ENCODE measurements at places on chromosomes 13 and 19.

DNA sequence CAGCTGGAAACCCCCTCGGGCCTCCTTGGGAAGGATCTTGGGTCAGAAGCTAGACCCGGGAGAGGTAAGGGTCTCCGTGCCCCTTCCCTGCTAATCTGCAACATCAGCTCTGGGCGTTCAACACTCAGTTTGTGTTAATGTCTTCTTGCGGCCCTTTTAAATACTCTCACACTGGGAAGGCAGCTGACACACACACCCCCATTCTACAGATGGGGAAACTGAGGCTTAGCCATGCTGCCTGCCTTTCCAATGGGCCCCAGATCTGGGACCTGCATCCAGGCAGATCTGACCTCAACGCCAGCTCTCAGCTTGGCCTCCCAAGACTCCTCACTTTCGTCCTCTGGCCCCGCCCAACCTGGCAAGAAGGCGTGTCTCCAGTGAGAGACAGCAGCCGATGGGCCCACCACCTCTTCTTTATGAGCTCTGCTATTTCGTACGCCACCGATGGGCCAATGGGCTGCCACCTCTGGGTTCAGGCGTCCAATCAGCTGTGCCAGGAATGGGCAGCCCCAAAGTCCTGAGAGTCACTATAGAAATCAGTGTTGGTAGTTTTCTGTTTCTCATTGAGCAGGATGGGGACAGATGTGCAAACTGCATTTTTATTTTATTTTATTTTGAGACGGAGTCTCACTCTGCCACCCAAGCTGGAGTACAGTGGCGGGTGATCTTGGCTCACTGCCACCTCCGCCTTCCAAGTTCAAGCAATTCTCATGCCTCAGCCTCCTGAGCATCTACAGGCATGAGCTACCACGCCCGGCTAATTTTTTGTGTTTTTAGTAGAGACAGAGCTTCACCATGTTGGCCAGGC is 43.8 kb downstream of the DNM2 start:
- no peak for DNase-seq

- DNase-seq = no peak
Measured at GRCh38 chr13:110652764-110653163, 37.4 kb downstream of the NAXD start.

GRCh38 chr19:14267224-14267741 is 61.3 kb upstream of the ADGRL1 start:
- DNase-seq = no peak

DNA sequence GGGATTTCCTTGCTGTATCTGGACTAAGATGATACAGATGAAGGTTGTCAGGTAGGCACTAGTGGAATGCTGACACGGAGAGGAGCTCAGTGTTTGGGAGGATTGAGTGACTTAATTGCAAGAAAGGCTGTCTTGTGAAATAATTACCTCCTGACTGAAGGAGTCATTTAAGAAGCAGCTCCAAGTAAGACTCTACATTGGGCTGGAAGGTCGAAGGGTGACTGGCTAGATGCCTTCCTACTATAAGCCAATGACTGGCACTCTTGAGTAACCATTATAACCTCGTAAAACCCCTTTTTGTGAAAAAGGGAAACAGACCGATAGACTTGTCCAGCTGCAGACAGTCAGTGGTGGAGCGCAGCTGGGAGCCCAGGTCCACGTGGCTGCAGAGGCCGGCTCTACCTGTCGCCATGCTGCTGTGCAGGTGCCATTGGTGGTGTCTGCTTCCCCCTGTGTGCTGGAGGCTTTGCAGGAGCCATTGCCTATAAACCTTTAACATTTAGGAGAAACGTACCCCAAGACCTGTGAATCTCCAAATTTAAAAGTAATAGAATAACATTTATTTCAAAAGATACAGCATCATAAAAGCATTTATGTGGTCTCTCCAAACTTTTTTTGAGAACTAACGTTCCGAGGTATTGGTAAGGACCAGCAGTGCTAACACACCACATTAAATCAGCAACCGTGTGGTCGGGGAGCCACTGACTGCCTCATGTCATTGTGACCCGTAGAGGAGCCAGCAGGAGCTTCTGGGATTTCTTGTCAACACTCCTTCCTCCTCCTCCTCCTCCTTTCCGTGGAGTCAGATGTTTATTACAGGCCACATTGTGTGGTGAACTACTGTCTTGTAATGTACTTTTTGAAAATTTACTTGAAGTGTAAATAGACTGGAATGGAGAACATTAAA is 80.4 kb upstream of the TEX29 start:
- no peak for DNase-seq

Measured in effector memory CD4-positive, alpha-beta T cell (primary cell).